ENCODE measurements at places on chromosomes 12 and 14.

- DNase-seq = no peak
Measured at GRCh38 chr12:117671734-117672133, 297.1 kb downstream of the KSR2 start.

DNA sequence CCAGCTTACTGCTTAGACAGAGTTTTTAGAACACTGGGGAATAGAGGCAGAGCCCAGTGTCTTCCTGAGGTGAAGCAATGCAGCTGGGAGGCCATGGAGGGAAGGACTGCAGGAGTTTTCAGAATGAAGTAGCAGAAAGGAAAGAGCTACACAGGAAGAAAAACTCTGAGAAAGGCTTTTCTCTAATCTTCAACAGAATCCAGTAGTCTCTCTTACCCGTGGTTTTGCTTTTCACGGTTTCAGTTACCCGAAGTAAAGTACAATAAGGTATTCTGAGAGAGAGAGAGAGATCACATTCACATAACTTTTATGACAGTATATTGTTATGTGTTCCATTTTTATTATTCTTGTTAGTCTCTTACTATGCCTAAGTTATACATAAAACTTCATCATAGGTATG, 761.6 kb downstream of the BCL11B start:
- DNase-seq = no peak

- DNase-seq = no peak
Measured at GRCh38 chr12:4115570-4115969, 158.0 kb upstream of the CCND2 start.

- no peak for DNase-seq
Measured at GRCh38 chr12:123936956-123937706, 35.5 kb downstream of the CCDC92 start.

DNA sequence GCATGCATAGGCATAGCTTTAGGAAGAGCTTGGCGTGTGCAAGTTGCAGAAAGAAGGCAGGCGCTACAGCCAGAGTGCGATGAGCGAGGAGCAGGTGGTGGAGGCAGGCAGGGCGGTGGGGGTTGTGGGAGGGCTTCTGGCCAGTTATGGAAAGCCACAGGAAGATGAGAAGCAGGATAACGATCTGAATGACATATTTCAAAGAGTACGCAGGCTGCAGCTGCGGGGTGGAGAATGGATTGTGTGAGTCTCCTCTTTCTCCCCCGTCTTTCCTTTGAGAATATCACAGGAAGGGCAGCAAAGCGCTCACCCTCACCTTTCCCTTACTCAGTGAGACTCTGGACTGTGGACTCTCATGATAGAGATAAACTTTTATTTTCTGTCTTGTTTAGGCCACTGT, 48.7 kb upstream of the PLXNC1 start:
- no peak for DNase-seq

GRCh38 chr12:47419497-47419896, 286.3 kb downstream of the RPAP3 start:
- no peak for DNase-seq

DNA sequence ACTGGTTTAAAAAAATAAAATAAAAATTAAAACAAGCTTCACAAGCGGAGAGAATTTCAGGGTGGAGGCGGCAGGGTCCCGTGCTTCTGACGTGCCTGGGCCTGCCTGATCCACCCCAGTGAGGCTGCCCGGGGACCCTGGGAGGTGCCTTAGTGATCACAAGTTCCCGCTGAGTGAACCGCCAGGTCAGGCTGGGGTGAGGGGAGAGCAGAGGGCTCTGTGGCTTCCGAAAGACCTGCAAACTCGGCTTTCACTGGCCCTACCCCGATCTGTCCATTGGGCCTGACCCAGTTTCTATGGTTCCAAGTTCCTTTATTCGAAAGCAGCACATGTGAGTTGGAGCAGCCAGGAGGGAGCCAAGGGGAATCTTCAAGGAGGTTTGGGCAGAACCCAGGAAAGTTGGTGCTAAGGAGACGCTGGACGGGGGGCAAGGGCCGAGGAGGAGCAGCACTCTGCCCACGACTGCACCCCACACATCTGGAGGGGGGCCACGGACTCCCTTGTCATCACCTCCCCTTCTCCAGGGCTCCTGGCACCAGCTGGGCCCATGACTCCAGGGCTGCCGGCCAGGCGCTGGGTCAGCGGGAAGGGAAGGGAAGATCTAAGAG, 12.9 kb downstream of the MMP14 start:
- DNase-seq = no peak

DNA sequence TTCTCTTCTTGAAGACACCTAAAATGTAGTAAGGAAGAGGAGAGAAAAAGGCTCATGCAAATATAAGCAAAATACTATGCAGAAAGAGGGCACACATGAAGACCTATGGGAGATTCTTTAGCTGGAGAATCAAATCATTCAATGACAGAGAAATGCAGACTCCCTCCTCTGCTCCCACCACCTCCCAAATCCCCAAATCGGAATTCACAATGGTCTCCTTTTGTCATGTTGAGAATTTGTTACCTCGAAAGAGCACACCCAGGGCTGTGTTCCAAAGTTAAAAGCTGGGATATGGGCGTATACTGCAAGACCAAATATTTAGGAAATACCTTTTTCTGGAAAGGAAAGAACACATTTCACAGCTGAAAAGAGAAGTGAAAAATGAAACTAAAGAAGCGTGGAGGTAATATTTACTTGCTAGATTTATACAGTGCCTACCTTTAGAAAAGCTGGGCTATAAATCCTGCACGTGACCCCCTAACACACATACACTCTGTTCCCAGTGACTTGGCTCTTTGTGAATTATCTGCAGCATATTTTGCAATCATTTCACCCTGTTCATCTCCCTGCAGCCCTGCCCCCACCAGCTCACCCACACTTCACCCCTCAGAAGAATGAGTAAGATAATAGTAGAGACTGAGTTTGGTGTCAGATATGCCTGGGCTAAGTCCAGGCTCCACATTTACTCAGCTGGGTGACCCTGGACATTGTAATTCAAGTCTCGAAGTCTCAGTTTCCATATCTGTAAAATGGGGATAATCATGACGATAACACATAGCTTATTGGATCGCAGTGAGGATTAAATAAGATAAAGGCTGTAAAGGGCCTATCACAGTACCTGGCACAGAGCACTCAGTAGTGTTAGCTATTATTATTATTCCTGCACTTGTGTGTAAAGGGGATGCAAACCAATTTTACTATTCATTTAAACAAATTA, 2.9 kb upstream of the CACNA1C start:
- DNase-seq = no peak
